ENCODE measurements at places on chromosomes 16 and 17.

DNA sequence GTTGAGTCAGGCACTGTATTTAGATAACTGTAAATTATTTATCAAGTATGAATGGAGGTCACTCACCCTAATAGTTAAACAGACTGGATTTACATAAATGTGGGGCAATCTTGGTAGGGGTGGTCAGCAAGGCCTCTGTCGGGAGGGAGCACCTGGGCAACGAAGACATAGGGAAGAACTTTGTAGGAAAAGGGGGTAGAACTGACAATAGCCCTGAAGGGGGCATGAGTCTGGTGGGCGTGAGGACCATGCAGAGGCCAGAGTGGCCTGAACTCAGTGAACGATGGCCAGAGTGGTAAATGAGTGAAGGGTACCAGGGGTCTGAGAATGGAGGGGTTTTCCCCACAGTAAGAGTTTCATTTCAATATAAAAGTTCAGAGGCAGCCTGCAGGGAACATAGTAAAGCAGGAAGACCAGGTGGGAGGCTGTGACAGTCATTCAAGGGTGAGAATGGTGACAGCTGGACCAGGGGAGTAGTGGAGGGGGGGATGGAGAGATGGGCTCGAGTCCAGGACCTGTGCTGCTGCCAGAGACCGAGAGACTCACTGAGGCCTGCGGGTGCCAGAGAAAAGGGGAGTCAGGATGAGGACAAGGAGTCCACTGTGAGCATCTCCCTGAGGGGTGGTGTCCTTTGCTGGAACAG lies 2.9 kb downstream of the C17orf67 start:
- no peak for DNase-seq

DNA sequence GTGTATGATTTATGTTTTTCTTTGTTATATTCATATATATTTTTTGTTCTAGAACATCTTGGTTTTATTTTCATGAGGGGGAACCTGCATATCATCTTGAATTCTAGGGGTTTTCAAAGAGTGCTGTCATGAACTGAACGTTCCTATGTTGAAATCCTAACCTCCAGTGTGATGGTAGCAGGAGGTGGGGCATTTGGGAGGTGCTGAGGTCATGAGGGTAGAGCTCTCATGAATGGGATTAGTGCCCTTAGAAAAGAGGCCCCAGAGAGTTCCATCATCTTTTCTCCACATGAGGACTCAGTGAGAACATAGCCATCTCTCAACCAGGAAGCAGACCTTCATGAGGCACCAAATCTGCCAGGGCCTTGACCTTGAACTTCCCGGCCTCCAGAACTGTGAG lies 34.6 kb upstream of the CCDC182 start:
- DNase-seq = no peak

GRCh38 chr17:4502466-4503154 lies 3.9 kb downstream of the SPNS2 start:
- DNase-seq = no peak

DNA sequence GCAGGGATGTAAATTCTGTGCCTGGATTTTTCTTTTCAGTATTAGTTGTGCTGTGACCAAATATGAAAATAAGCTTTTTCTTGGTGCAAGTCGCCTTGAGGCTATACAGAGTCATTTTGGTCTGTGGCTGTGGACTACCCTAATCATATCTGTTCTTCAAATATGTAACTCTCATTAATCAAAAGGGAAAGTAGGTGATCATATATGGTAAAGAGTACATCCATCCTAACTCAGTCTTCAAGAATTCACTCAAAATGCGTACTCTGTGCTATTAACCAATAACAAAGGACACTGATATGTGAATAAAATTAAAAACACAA lies 2.6 kb downstream of the CPD start:
- DNase-seq = no peak

DNA sequence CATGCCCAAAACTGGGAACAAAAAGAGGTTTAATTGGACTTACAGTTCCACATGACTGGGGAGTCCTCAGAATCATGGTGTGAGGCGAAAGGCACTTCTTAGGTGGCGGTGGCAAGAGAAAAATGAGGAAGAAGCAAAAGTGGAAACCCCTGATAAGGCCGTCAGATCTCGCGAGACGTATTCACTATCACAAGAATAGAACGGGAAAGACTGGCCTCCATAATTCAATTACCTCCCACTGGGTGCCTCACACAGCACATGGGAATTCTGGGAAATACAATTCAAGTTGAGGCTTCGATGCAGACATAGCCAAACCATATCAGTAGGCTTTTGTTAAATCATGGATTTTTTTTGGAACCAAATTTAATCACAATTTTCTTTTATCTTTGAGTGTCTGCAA lies 24.4 kb downstream of the RBL2 start:
- no peak for DNase-seq

DNA sequence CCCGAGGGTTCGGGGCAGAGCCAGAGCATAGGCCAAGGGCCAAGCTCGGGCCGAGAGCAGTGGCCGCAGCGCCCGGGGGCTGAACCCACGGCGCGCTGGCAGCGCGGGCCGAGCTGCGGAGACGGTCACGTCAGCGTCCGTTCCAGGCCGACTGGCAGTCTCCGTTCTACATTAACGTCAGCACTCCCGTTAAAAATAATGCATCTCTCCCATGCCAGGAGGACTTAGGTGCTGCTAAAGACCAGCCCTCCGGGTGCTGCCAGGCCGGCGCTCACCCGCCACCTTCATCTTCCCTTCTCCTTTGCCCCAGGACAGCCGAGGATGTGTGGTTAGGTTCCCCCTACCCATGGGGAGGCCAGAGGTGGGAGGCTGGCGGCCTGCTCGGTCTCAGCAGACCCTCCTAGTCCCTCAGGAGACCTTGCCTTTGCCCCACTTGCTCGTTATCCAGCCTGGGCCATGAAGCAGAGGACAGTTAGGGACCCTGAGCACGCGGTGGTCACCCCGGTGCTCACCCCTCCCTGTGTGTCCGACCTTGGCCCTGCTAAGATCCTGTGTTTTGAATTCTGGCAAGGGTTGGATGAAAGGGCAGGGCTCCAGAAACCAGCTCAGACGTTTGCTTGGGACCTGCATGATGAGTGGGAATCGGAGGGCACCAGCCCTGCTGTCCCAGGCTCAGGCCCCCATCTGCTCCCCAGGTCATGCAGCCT lies 572 bp downstream of the MPG start:
- peak; percentile 72 for DNase-seq

DNA sequence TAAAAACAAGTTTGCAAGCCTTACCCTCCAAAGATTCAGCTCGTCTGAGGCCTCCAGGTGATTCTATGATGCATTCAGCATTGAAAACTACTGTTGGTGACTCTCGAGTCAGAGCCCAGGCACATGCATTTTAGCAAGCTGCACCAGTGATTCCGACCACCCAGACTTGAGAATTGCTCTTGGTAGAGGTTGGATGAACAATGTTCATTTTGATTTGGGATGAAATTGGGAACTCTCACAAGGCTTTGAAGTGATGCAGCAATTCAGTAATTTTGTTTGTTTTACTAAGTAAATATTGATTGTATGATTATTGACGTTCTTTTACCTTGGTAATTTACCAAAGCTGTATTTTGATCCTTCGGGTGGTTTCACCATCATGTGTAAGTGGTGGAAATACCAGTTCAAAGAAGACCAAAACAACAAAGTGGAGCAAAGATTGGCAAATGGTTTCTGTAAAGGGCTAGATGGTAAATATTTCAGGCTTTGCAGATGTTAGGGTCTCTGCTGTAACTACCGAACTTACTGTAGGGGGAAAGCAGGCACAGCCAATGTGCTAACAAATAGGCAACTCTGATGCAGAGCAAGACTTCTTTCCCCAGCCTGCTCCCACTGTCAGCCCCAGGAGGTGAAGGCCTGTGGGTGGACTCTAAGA lies 11.8 kb downstream of the ALDH3A2 start:
- no peak for DNase-seq

DNA sequence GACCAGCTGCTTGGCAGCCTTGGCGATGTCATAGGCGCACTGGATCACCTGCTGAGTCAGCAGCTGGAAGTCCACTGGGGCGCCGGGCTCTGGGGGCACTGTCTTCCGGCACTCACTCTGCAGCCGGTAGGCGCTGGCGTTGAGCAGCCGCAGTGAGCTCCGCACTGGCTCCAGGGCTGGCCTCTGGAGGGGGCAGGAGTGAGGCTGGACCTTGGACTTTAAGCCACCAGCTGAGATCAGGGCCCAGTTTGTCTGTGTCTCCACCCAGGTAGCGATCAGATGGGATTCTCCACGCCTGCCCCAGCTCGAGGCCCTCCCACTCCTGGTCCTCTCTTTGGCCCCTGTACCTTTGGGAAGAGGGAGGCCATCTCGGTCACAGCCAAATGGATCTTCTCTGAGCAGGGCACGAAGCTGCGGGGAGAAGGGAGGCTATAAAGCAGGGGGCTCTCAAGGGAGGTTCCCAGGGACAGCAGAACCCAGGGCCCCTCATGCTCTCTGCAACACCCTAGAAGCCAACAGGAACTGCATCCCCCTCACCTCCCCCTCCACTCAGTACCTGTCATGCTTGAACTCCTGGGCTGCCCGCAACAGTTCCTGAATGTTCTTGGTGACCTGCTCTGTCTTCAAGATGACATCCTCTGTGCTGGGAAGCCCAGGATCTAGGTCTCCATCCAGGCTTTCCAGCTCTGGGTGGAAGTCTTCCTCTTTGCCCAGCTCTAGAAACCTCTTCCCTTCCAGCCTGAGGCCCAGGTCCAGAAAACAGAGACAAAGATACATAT lies 6.4 kb downstream of the TP53I13 start:
- no peak for DNase-seq

Measured in GM19239 (cell line).